ENCODE measurements at places on chromosomes 12 and 14.

DNA sequence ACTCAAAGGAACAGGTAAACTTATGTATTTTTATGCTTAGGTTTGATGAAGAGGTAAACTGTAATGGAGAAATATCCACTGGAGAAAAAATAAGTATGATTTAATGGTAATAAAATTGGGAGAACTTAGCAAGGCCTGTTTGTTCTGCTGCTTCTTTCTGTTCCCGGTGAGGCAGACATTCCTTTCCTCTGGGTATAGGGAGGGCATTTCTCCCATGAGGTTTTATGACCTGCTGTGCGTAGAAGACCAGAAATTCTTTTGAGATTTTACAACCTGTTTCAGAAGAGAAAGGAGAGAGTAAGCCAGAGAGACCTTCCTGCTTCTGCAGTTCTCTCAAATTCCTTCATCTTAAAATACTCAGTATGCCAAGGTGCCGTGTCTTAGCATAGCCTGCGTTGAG, 139.4 kb upstream of the RMST start:
- no peak for DNase-seq

DNA sequence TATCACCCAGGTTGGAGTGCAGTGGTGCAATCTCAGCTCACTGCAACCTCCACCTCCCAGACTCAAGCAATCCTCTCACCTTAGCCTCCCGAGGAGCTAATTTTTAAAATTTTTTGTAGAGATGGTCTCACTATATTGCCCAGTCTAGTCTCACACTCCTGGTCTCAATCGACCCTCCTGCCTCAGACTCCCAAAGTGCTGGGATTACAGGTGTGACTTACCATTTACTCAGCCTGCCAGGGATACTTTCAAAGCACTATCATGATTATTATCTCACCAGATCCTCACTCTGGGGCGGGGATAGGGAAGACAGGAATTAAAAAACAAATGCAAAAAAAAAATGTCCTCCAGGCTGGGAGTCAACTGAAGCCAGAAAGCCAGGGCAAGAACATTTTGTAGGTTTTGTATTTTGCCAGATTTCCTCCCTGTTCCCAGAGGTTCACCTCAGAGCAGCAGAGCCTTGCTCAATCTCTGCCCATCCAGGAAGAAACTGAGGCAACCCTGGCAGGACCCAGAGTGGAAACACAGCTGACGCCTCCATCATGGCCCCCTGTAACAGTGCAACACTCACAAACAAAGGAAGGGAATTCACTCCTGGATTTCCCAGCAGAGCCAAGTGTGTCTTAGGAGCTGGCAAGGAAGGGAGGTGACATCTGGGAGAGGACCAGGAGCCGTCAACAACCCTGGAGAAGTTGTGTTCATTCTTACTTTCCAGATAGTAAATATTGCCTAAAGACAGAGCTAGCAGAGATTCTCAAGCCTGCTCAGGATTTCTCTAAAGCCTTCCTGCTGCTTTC, 73.9 kb downstream of the IRF2BPL start:
- DNase-seq, result no peak

DNA sequence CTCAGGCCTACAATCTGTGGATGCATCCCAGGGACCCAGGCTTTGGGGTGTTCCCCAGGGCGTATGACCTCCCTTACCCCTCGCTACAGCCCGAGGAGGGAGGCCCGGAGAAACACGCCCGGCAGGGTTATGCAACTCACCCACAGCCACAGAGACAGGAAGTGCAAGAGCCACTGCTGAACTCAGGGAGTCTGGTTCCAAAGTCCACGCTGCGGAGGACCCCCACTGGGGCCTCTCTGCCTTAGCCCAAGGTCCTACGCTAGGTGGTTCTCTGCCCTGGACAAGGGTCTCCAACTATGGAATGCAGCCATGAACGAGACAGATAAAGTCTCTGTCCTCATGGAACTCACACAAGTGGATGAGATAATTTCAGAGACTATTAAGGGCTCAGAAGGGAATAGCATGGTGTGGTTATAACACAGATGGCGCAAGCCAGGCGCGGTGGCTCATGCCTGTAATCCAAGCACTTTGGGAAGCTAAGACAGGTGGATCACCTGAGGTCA, 11.3 kb downstream of the SCARB1 start:
- no peak for DNase-seq

DNA sequence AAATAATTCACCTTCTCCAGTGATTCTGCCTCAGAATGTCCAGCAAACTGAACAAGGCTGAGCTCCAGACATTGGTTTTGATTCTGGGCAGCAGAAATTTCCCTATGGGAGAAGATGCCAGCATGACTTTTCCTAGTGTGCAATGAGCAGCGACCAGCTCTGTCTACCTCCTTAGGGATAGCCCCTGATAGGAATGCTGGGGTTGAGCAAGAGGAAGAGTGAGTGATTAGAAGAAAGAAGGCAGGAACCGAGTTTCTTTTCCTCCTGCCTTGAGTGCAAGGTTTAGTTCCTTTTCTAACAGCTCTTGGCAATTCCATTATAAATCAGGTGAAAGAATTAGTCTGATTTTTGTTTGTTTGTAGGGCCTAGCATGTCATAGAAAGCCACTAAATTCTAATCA, 379.0 kb downstream of the DAD1 start:
- DNase-seq, result no peak

GRCh38 chr14:34971381-34971780, 11.4 kb upstream of the SRP54 start:
- no peak for DNase-seq

DNA sequence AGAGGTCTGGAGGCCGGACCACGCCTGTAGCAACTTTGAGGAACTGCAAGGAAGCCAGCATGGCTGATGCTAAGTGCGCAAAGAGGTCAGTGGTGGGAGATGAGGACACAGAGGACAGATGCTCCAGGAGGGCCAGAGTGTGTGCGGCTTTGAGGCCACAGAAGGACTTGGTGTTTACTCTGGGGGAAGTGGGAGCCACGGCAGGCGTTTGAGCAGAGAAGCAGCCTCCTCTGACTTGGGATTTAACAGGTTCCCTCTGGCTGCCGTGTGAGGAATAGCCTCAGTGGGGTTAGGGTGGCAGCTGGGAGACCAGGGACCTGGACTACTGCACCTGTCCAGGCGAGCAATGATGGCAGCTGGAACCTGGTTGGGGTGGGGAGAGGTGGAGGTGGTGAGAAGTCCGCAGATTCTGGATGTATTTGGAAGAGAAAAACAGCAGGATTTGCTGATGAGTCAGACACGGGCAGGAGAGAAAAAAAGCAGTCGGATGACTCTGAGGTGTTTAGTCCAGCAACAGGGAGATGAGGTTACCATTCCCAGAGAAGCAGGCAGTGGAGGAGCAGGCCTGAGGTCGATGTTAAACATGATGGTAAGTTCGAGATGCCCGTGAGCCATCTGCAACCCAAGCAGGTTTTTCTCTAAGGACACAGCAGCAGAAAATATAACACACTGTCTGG, 143.5 kb downstream of the SCARB1 start:
- DNase-seq, result no peak

DNA sequence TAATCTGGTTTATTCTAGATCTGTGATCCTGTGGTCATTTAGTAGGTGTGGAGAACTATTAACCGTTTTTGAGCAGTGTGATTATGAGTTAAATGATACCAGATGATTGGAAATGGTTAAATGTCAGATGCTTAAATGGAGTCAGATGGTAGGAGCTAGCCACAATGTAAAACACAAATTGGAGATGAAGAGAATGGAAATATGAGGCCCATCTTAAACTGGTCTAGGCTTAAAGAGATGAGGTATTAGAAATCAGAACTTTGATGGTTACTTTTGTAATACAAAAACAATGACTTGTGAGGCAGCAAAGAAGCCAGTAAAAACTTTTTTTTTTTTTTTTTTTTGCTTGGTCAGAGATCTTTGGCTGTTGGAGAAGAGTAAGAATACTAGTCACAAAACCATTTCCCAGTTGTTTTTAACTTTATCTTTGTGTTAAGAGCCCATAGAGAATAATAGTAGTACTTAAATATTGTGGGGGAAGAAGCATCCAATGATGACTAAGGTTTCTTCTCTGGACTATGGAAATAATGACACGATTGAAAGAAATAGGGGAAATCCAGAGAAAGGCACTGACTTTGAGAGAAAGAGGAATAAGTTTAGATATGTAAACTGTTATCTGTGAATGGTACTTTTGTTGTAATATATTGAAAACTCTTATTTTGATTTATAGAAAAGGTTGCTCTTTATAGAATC, 95.9 kb downstream of the WNK1 start:
- DNase-seq, result no peak

DNA sequence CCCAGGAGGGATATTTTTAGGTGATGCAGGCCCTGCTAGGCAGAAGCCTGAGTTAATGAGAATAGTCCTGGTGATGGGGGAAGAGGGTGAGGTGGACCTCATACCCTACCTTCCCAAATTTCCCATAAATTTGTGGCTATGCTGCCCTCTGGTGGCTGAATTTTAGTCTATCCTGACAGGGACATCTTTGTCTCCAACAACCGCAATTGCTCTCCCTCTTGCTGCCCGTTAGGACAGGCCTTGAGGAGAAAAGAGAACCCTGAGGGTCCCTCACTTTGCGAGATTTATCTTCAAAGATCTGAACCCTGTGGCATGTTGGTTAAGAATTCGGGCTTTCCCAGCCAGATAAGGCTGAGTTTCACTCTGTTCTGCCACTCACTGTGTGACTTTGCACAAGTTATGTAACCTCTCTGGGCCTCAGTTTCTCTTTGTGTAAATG, 9.8 kb upstream of the ZNF385A start:
- DNase-seq, result no peak

GRCh38 chr14:53055003-53055402, 98.1 kb downstream of the DDHD1 start:
- peak; percentile 54 for DNase-seq

GRCh38 chr12:76555231-76555767, 4.3 kb downstream of the OSBPL8 start:
- no peak for DNase-seq

DNA sequence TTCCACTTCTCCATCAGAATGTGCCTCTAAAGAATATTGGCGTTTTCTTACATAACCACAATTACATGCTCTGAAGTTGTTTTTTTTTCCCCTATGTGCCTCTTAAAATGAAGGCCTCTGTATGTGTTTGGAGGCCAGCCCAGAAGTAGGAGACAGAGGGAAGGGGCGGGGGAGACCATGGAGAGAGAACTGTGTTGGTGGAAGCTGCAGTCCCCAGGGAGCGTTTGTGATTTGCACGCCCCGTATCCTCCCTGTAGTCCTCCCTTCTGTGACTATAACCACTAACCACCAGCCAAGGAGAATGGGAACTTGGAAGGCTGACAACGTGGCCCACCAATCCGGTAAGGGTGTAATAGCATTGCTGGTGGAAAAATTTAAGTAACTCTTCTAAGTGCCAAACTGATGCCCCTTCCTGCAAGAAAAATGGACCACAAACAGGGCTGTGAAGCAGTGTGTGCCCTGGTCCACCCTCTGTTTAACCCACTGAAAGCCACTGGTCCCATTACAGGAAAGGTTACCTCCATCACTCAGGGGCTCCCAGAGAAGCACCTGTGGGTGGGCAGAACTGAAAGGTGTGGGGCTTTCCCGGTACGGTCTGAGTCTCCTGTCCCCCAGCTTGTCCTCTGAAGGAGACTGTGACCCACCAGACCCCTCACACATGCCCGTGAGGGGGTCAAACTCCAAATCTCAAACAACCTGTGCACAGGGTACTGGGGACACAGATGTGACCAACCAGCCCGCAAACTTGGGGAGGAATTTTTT, 36.8 kb downstream of the CCDC88C start:
- DNase-seq, result no peak

GRCh38 chr14:66401449-66402095, 84.6 kb upstream of the CCDC196 start:
- DNase-seq, result no peak

DNA sequence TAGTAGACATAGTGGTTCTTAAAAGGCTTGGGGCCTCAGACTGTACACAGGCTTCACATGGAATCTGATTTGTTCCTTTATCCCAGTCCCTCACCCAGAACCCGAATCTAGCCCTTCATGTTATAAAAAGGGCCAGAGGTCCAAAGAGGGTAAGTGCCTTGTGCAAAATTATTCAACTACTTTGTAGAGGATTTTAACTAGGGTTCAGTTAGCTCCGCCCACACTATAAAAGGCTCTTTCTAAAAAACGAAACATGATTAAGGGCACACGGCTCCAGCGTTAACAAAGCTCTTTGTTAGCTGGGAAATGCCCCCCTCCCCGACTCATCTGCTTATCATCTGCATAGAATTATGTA, 3.2 kb upstream of the SOCS2 start:
- DNase-seq, result no peak

DNA sequence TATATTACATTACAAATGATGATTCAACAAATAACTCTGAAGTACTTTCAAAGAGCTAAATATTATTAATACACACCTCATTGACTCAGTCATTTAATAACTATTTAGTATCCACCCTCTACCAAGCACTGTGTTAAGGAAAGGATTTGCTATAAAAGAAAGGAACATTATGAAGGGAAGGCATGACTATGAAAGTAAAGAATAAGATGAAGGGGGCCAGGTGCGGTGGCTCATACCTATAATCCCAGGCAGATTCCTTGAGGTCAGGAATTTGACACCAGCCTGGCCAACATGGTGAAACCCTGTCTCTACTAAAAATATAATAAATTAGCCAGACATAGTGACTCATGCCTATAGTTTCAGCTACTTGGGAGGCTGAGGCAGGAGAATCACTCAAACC, 107.9 kb downstream of the PLCZ1 start:
- DNase-seq, result no peak

Measured in hindlimb muscle (tissue), 1 donor.